ENCODE measurements at places on chromosomes 12 and 14. TPM values are rescaled to one million over a fixed set of nuclear protein-coding genes. Genes with fewer than 3 reads are reported as not detected.

DNA sequence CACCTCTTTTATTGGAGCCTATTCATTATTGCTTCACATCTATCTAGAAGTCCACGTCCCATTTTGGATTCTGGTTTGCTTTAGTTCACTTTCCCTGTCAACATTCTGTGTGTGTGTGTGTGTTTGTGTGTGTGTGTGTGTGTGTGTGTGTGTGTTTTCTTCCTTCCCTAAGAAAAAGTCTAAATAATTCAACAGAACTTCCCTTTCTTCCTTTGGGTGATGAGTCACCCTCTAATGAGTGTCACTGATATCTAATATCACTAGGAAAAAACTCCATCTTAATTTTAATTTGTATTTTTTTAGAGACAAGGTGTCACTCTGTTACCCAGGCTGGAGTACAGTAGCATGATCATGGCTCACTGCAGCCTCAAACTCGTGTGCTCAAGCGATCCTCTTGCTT, 234.2 kb downstream of the TTC8 start:
- H3K4me3 ChIP-seq, result no peak overlapping the region
- H3K4me1 ChIP-seq, result no peaks in the 10 kb centered on the region
- DNase-seq, result no peak
- no peak overlapping the region for H3K27ac ChIP-seq

DNA sequence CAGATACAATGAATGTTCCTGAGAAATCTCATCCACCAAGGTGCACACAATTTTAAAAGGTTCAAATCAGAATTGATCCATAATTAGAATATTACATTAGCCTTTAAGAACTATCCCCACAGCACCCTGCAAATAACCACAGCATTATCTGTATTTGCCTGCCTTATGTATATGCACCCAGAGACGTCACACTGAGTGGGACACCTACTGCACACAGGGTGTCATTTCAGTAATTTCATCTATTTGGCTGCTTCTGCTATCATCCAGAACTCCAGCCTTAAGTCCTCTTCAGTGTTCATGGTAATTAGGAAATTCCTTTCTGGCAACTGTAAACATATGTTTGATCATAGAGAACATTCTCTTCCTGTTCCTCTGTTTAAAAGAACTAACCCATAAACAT, 298.4 kb downstream of the SYT1 start:
- H3K27ac ChIP-seq, result no peak overlapping the region
- H3K36me3 ChIP-seq, result no peaks in the 10 kb centered on the region
- H3K4me3 ChIP-seq, result no peak overlapping the region
- no peak for DNase-seq
- no peaks in the 10 kb centered on the region for H3K27me3 ChIP-seq

DNA sequence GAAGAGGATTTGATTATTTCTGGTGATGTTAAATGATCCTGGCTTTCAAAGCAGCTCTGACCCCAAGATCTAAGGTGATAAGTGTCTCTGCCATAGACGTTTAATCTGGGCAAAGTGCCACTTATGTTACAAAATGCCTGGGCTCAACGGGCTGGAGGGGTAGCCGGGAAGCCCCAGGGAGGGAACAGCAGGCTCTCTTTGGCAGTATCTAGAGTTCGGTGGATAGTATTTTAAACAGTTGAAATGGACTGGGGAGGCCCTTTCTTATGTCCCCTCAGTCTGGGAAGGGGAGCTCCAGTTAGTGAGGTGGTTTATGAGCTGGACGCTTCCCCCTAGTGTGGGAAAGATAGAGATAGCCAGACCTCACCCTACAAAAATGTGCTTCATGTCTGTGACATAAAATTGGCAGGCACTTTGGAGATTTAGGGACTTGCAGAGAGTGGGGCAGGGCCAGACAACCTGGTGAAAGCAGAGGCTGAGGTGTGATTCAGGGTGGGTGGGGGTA, 5.5 kb upstream of the HOXC11 start:
- H3K36me3 ChIP-seq, result no peaks in the 10 kb centered on the region
- H3K27ac ChIP-seq, result no peak overlapping the region
- peaks cover 2% of the 10 kb centered on the region for H3K4me1 ChIP-seq
- H3K4me3 ChIP-seq, result no peak overlapping the region

DNA sequence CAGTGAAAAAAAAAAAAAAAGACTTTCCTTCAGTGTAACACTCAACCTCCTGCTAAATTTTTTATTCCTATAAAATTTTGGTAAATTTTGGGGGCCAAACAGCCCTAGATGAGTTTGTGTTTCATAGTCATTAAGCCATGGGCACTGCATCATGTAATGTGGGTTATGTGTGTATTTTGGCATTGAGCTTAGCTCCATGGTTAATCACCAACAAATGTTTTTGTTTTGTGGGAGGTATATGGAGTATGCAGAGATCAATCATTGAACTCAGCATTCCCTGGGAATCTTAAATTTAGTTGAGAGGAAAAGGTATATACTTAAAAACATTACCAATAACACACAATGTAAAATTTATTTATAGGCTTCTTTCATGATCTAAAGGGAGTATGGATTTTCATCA, 8.5 kb upstream of the ARMH4 start:
- H3K27me3 ChIP-seq, result no peaks in the 10 kb centered on the region
- H3K4me3 ChIP-seq, result no peak overlapping the region
- H3K4me1 ChIP-seq, result peaks cover 5% of the 10 kb centered on the region
- H3K36me3 ChIP-seq, result no peaks in the 10 kb centered on the region

DNA sequence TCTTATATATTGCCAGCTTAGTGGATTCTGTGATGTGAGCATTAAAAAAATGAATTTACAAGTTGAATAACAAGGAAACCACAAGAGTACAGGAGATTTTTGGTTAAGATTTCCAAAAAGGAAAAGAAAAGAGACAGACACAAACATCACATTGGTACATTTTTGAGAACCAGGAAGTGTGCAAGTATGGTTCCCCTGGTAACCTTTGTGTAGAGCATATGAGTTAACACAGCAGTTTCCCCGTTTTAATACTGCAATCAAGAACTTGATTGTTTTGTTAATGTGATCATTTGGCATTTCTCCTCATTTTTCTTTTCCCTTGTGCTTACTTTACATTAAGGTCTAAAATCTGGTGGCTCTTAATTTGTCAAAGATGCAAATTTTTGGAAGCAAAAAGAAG, 490.4 kb upstream of the ATP2B1 start:
- no peak overlapping the region for H3K4me3 ChIP-seq
- H3K27me3 ChIP-seq, result no peaks in the 10 kb centered on the region
- no peak overlapping the region for H3K27ac ChIP-seq
- H3K36me3 ChIP-seq, result no peaks in the 10 kb centered on the region
- no peaks in the 10 kb centered on the region for H3K4me1 ChIP-seq
- DNase-seq, result no peak

DNA sequence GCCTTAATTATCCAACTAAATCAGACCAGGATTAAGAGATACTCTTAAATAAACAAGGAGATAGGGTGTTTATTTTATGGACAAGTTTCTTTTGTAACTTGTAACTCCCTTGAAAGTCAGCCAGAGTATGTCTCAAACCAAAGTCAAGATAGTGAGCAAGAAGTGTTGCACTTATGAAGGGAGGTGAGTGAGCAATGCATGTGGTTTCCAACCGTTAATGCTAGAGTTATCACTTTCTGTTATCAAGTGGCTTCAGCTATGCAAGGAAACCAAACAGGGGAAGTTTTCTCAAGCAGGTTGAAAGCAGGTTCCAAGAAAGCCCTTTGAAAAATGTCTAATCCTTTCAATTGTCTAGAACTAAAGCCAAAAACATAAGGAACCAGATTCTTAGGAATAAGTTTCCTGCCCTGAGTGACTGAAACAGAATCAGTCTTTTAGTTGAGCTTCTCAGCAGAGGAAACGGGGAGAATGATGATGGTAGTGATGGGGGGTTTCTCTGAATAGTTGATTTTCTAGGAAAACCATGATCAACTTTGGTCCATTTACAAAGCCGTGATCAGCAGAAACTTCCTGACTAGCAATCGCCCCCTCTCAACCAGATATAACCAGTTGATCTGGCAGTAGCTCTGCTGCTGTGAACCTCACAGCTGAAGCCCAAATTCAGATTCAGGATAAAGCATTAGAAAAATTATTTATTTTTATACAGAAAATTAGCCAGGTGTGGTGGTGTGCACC, 128.4 kb downstream of the DAD1 start:
- H3K27ac ChIP-seq, result no peak overlapping the region
- DNase-seq, result no peak
- H3K36me3 ChIP-seq, result no peaks in the 10 kb centered on the region
- no peaks in the 10 kb centered on the region for H3K27me3 ChIP-seq

DNA sequence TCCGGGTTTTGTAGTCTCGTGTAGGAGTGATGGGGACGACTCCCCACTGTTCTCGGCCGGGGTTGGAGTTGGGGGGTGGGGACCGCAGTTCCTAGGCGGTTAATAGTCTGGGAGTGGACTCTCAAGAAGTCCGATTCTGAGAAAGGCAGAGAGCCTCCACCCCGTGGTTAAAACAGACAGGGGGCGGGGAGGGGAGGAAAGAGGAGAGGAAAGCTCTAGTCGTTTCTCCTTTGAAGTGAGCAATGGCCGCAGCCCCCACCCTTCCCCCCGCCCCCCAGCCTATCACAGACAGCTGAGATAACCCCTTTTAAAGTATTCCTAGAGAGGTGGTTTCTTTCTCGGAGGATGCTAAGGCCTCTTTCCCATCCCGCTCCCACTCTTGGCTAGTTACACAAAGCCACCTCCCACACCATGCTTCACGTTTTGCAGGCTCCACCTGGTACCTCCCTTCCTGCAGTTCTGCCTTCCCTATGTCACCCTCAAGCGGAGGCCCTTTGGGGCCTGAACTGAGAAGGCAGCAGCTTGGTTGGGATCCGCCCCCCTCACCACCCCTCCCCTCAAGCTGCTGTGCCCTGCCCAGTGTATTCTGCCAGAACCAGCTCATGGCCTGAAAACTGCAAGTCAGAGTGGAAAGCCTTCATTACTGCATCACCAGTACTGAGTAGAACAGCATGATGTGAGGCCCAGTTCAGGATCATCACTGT, 853 bp downstream of the USP5 start:
- peaks cover 19% of the 10 kb centered on the region for H3K4me1 ChIP-seq
- peak overlapping the region; percentile 76 for H3K4me3 ChIP-seq
- DNase-seq, result peak; percentile 63
- H3K36me3 ChIP-seq, result no peaks in the 10 kb centered on the region

- no peaks in the 10 kb centered on the region for H3K27me3 ChIP-seq
- no peaks in the 10 kb centered on the region for H3K4me1 ChIP-seq
- no peak overlapping the region for H3K4me3 ChIP-seq
- no peaks in the 10 kb centered on the region for H3K36me3 ChIP-seq
- no peak for DNase-seq
- no peak overlapping the region for H3K27ac ChIP-seq
These were observed 2.9 kb upstream of the CACNA1C start for GRCh38 chr12:2049604-2050540.

- H3K4me1 ChIP-seq, result peaks cover 12% of the 10 kb centered on the region
- no peaks in the 10 kb centered on the region for H3K27me3 ChIP-seq
- H3K36me3 ChIP-seq, result no peaks in the 10 kb centered on the region
- no peak overlapping the region for H3K4me3 ChIP-seq
- no peak for DNase-seq
- no peak overlapping the region for H3K27ac ChIP-seq
These were observed 76.4 kb downstream of the SUSD6 start for GRCh38 chr14:69687606-69688298.

DNA sequence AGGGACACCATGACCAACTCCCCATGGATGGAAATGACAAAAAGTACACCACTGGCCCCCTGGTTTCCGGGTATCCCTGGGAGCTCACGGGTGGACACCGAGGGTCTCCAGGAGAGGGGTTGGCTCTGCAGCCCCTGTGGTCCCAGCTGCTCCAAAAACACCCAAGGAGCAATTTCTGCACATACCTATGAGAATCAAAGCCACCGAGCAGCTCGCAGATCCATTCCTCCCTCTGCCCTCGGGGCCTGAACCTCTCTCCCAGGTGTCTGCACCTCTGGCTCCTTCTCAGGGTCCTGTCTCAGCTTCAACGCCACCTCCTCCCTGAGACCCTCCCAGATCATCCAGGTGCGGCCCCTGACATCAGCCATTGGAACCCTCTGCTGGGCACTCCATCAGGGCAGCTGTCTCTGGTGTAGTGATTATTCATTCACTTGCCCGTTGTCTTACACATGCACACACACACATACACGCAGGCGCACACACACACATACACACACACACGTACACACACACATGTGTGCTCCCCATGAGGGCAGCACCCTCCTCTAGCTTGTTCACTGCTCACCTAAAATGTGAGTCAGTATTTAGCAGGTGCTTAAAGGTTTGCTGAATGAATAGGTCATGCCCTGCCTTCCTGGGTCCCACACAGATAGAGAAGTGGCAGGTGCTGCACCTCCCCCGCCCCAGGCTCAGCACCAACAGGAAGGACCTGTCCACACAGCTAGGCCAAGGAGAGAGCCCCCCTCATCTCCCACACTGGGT, 5.9 kb downstream of the RIMBP2 start:
- H3K27me3 ChIP-seq, result no peaks in the 10 kb centered on the region
- DNase-seq, result peak; percentile 6
- H3K27ac ChIP-seq, result no peak overlapping the region
- H3K4me1 ChIP-seq, result peaks cover 18% of the 10 kb centered on the region
- H3K4me3 ChIP-seq, result no peak overlapping the region

GRCh38 chr12:12272869-12273268, 6.0 kb upstream of the LRP6 start:
- H3K36me3 ChIP-seq, result no peaks in the 10 kb centered on the region
- no peak for DNase-seq
- H3K4me1 ChIP-seq, result peaks cover 8% of the 10 kb centered on the region
- no peak overlapping the region for H3K27ac ChIP-seq
- H3K4me3 ChIP-seq, result no peak overlapping the region

DNA sequence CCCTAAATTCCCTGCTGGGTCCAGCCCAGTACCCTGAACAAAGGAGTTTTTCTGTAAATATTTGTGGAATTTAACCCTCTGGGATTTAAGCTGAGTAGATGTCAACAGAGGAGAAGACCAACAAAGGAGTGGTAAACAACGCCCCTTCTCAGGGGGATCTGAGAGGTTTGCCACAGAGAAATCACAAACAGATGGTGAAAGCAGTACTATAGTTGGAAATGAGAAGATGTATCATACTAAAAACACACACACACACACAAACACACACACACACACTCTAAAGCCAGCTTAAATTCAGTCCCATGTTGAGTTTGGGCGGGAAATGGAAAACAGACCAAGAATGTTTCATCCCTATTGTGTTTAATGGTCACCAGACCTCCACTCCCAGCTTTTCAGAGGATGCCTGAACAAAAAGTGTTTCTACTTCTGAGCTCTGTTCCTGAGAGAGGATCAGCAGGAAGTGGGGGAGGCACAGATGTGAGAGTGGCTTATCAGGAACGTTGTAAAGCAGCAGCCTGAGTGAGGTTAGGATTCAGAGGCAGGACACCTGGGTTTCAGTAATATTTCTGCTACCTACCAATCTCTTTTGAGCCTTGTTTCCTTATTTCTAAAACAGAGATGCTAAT, 3.2 kb downstream of the BIN2 start:
- H3K4me1 ChIP-seq, result no peaks in the 10 kb centered on the region
- H3K36me3 ChIP-seq, result no peaks in the 10 kb centered on the region
- peak; percentile 32 for DNase-seq
- no peak overlapping the region for H3K27ac ChIP-seq

LALBA gene
- 5.2 TPM for total RNA-seq

KRT77 gene
- not detected for total RNA-seq

ELK3 gene
- total RNA-seq, result 11.3 TPM

ASCL1 gene
- 0.71 TPM for total RNA-seq

ASIC1 gene
- total RNA-seq, result 3.5 TPM

LIN7A gene
- 5.8 TPM for total RNA-seq

Data from testis (tissue), 5 donors.